ENCODE measurements at places on chromosomes 5 and 9.

- no peak for DNase-seq
Measured at GRCh38 chr5:79075646-79076426, 6.3 kb downstream of the BHMT2 start.

DNA sequence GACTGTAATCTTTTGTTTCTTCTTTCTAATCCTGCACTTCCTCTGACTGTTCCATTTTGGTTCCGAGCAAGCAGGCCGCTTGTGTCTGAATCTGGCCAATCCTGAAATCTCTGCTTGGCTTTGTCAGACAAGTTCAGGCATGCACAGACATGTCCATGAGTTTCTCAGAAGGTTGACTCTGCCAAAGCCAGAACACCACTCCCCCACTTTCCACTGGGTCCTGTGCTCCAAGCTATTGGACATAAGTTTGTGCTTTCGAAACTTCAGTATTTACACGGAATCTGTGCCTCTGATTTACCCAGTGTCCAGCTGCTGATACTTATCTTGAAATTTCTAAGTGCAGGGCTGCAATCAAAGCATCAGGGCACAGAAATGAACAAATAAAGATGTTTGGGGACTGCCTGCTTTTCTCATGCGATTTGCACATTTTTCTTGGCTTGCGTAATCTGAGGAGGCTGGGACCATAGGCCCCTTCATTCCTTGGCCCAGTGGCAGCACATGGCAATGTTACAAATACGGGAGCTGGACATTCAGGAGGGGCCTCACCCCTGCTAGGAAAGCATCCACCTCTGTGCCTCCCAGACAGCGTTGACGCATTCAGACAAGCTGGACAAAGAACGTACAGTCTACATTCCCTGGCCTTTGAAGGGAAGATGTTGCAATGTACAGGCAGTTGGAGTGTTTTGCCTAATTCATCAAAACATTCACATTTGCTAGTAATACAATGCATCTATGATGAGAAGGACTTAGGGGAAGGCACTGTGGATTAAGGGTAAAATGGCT lies 209.2 kb upstream of the PAPPA start:
- DNase-seq = no peak

DNA sequence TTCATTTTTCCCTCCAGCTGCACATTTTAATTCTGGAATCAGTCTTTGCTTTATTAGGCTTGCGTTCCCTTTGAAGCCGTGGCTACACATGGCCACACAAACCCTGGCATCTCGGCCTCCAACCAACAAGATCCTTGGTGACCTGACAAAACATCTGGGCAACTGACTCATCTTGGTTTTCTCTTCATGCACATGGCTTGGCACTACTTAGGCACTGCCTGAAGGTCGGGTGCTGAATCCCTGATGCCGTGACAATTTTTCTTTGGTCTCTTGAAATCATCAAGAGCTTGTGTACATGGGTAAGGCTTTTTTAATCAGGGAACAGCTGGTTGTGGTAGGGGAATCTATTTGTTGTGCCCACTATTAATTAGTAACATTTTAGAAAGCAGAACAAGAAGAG lies 16.0 kb upstream of the PAPPA start:
- DNase-seq = no peak

- DNase-seq = no peak
Measured at GRCh38 chr5:109650493-109650892, 39.2 kb upstream of the MAN2A1 start.

DNA sequence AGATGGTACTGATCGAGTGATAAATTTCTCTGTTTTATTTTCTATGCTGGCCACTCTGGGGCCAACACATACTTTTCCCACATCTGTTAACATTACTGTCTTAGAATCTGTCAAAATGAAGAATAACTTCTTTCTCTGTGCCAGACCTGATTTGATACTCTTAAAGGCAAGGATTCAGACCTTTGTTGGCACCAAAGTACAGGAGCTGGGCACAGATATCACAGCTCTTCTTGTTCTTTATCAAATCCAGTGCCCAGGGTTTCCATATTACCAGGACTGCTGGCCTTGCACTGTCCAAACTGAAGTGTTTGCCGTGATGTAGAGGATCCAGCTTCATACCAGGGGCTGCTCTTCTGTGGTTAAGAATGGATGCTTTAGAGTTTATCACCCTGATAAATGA lies 20.9 kb downstream of the ZNF474 start:
- DNase-seq = no peak

DNA sequence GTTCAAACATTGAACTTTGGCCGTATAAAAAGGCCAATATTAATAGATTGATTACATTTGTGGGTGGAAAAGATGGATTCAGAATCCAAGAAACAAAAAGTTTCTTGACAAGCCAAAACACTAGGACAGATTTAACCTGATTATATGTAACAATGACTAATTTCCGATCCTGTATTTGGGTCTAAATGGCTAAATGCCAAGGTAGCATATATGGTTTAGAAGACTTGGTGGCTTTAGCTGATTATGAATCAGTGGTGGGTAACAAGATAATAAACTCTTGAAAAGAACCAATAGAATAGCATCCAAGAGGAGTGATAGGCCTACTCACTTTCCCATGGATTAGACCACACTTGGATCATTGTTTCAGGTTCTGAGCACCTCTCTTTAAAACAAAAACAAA lies 21.8 kb upstream of the ANP32B start:
- no peak for DNase-seq

GRCh38 chr5:141354900-141355469 lies at the start of gene PCDHGA4:
Gene PCDHGA4 (plus strand): TSS chr5:141355021. CDS start chr5:141355108, 87 bp downstream.
- no peak for DNase-seq

GRCh38 chr9:18861609-18862544 lies 171.1 kb downstream of the SAXO1 start:
- DNase-seq = no peak

GRCh38 chr5:132086277-132086794 lies 12.7 kb downstream of the CSF2 start:
- DNase-seq = no peak

DNA sequence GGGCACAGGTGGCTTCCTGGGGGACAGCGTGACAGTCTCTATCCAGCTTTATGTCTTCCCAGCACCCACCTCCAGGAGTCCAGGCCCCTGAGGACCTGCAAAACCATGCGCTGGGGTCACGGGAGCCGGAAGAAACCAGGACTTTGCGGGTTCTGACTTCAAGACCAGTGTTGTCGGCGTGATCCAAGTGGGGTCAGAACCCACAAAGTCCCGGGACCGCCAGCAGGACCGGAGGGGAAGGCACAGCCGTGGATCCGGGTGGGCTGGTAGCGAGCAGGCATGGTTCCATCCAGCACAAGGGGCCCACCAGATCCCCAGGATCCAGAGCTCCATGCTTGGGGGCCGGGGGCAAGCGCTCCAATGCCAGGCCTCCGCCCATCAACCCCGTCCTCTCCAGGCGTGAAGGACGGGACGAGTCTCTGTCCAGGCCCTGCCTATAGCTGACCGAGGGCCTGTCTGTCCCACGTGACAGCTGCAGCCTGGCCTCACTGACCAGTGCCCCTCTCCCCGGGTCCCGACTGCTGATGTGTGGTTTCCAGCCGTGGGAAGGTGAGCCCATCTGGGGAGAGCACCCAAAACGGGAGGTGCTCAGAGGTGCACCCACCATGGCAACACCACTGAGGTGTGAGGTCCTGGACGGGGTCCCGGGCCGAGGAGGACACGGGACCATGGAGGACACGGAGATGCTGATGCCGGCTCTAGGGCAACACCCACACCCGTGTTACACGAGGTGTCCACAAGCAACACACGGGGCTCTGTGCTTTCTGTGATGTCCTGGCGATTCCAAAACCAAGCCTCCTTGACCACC lies 48.9 kb downstream of the SLC12A7 start:
- DNase-seq = no peak

DNA sequence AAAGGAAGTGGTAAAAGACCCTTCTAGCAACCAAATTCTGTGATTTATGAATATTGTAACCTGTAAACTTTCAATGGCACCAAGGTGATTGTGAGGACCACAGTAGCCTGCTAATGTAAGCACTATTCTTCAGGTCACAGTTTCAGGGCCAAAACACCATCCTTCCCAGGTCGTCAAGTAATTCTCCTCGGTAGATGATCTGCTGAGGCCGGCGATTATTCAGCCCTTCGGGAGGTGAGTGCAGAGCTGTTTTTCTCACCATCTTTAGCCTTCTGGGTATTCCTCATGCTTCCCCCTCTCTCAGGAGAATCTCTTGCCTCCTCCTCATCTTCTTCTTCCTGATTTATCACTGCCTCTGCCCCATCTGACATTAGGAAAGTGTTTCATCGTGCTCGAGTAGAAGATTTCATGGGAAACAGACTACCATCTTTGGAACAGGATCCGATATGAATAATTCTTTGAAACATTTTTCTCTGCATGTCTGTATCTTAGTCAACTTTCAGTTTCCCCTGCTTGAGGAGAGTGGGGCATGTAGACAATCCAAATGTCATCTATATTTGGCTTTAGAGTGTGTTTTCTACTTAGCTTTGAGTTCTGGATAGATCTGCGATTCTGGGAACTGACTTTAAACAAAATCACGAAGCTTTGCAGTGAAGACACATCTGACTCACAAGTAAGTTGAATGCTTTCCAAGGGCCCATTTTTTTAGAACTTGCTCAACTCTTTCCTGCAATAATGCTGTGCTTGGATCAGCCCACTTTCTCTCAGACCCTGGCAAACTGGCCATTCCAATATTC lies 173.9 kb downstream of the AOPEP start:
- no peak for DNase-seq

DNA sequence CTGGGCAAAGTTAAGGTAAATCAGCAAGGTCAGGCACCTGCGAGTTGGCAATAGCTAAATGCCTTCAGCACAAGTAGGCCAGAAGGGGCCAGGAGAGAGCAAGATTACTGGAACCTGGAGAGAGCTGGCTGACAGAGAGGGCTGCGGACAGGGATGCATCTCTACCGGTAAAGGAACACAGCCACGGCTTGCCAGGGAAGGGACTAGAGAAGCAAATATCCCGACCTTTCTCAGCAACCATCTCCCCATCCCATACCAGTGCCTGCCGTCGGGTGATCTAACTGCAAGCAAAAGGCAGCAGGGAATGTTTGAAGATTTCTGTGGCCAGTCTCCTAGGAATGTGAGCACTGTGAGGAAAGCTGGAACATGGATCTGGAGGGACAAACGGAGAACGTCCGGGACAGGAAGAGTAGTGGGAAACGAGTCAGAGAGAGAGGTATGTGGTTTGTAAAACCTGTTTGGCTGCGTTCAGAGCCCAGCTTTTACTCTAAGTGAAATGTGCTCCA lies 15.9 kb upstream of the ABLIM3 start:
- DNase-seq = no peak

- DNase-seq = no peak
Measured at GRCh38 chr5:149792540-149793255, 62.6 kb downstream of the PPARGC1B start.

DNA sequence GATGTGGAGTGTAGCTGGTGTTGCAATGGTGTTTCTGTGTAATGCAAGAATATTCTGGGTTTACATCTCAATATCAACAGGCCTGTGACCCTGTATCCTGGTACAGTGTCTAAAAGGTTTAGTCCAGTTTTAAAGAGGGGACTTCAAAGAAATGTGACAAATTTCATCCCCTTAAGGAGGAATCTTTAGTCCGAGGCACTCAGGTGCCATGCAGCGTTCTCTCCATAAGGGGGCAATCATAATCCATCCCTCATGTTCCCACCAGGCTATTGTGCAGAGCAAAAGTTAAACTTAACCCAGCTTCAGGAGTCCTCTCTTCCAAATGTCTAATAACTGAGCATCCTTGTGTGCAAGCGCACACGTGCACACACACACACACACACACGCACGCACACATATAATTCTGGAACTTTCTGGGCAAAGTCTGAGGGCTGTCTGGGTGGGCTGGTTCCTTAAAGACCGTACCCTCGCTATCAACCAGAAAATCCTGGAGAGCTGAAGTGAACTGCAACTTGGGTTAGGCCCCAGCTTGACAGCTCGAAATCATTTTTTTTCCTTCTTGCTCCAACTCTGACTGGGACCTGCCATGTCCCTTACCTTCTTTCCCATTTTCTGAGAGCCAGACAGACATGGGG lies 46.0 kb downstream of the CRB2 start:
- DNase-seq = no peak

- no peak for DNase-seq
Measured at GRCh38 chr9:114482593-114482992, 22.7 kb downstream of the WHRN start.

GRCh38 chr5:158313733-158314464 lies 455.0 kb upstream of the CLINT1 start:
- DNase-seq = no peak

GRCh38 chr5:25707093-25707492 lies 1062.3 kb upstream of the CDH10 start:
- DNase-seq = no peak

DNA sequence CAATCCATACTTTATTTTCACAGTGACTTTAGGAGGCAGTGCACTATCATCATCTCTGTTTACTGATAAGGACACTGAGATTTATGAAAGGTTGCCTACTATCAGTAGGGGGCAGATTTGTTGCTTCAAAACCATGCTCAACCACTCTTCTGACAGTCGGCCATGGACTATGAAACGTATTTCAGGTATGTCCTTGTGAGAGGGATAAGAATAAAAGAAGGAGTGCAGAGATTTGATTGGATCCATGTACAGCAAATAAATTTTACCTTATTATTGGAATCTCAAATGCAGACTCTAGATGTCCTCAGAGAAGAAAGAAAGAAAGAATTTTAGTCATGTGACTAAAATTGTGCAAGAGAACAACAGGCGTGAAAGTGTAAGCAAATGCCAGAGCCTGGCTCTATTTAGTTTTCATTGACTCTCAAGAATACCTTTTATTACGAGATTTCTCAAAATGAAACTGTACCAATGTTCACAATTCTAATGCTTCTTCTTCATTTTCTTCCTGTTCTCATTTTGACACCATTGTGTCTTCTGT lies 296.6 kb upstream of the RASA1 start:
- no peak for DNase-seq

- no peak for DNase-seq
Measured at GRCh38 chr5:154627698-154628678, 127.2 kb upstream of the LARP1 start.

DNA sequence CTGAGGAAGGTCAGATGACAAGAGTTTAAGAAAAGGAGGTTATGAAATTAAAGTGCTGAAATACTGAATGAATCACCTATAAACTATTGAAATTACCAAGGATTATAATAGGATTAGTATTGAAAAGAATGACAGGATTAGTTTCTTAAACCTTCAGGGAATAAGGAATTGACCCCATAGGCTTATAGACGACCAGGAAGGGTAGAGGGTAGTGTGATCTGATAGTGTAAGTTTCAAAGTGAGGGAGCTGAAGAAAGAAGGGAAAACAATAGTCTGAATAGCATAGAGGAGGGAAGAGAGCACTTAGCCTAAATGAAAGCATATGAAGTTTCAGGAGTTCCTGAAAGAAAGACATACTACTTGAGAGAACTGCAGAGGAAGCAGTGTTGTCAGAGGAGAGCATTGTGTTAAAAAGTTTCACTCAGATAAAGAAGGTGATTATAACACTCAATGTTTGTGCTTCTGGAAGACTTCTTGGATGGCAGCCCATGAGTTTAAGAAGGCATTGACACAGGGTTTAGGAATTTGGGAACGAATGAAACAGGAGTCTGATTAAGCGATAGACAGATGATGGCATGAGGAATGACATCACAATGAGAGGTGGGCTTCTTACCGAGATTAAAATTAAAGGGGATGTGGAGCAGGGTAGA lies 557.9 kb upstream of the GRAMD2B start:
- DNase-seq = no peak

GRCh38 chr5:123105864-123106263 lies 16.8 kb downstream of the PRDM6 start:
- no peak for DNase-seq

- DNase-seq = no peak
Measured at GRCh38 chr5:1667648-1668140, 131.9 kb downstream of the MRPL36 start.
